ENCODE measurements at places on chromosomes 2 and 18.
A peak's percentile ranks its signal among the peaks of the same experiment; 100 is the strongest.

- peaks cover 7% of the 10 kb centered on the region for H3K4me1 ChIP-seq
- no peaks in the 10 kb centered on the region for H3K27me3 ChIP-seq
- H3K4me3 ChIP-seq: no peak overlapping the region
- peaks cover 14% of the 10 kb centered on the region for H3K36me3 ChIP-seq
- no peak overlapping the region for H3K27ac ChIP-seq
- no peak for DNase-seq
Observed at GRCh38 chr2:172560721-172561120, 4.8 kb downstream of the PDK1 start.

GRCh38 chr2:29767606-29768335 is 153.6 kb downstream of the ALK start:
- no peak for DNase-seq
- H3K4me1 ChIP-seq: no peaks in the 10 kb centered on the region
- H3K4me3 ChIP-seq: no peak overlapping the region
- no peaks in the 10 kb centered on the region for H3K36me3 ChIP-seq
- no peaks in the 10 kb centered on the region for H3K27me3 ChIP-seq
- no peak overlapping the region for H3K27ac ChIP-seq

GRCh38 chr2:226799211-226799975 is at the start of gene IRS1:
IRS1 (minus strand) TSS chr2:226799820; CDS start chr2:226798738, 1,082 bp downstream.
- H3K4me1 ChIP-seq: peaks cover 51% of the 10 kb centered on the region
- H3K36me3 ChIP-seq: peaks cover 60% of the 10 kb centered on the region
- peak; percentile 75 for DNase-seq
- peak within 1 kb of the TSS; percentile 65 for H3K4me3 ChIP-seq
- H3K27me3 ChIP-seq: no peaks in the 10 kb centered on the region
- peak within 1 kb of the TSS; percentile 88 for H3K27ac ChIP-seq

DNA sequence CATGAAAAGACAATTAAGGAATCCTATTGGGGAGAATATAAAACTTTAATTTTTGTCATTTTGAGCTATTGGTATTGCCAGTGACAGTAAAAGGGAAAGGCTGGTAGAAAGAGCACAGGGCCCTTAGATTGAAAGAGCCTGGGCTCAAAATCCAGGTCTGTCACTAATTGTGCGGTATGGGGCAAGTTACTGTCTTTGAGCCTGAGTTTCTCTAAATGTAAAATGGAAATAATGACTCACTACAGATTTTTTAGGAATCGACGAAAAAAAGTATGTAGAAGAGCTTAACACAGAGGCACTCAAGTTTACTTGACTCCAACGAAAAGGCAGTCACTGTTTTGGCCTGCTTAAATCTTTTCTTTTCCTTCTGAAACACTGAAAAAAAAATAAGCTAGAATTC is 7.0 kb downstream of the NDUFV2 start:
- no peak overlapping the region for H3K4me3 ChIP-seq
- DNase-seq: no peak
- H3K27ac ChIP-seq: peak overlapping the region; percentile 26
- H3K4me1 ChIP-seq: peaks cover 45% of the 10 kb centered on the region
- no peaks in the 10 kb centered on the region for H3K27me3 ChIP-seq
